Psoas muscle (tissue), 8 donors: ENCODE measurements at places on chromosomes 7 and 10. TPM values are rescaled to one million over a fixed set of nuclear protein-coding genes. Genes with fewer than 3 reads are reported as not detected.

DNA sequence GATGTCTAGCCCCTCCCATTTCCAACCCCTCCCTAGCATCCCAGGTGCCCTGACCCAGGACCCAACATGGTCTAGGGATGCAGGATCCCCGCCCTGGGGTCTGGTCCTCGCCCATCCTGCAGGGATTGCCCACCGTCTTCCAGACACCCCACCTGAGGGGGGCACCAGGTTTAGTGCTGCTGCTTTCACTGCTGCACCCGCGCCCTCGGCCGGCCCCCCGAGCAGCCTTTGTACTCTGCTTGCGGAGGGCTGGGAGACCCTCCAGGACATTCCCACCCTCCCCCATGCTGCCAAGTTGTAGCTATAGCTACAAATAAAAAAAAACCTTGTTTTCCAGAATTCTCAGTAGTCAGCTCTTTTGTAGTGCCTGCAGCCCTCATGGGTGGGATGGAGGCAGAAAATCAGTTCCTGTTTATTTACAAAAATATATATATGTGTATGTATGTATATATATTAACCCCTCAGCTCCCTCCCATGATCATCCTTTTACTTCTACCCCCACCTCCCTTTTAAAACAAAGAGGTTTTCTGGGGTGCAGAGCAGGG lies 9.7 kb downstream of the ZYX start:
- H3K4me1 ChIP-seq: peaks cover 23% of the 10 kb centered on the region
- no peak overlapping the region for H3K4me3 ChIP-seq
- no peak for DNase-seq
- H3K36me3 ChIP-seq: peaks cover 68% of the 10 kb centered on the region
- no peaks in the 10 kb centered on the region for H3K27me3 ChIP-seq
- H3K27ac ChIP-seq: peak overlapping the region; percentile 72

DNA sequence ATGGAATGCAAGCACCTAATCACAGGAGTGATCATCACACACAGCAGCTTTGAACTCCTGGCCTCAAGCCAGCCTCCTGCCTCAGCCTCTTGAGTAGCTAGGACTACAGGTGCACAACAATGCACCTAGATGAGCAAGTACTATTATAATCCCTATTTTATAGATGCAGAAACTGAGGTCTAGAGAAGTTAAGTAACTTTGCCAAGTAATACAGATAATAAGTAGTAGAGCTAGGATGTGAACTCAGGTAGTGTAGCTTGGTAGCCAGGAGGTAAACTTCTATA lies 33.7 kb downstream of the DNAJC12 start:
- H3K27ac ChIP-seq: no peak overlapping the region
- H3K36me3 ChIP-seq: no peaks in the 10 kb centered on the region
- no peaks in the 10 kb centered on the region for H3K27me3 ChIP-seq
- H3K4me1 ChIP-seq: no peaks in the 10 kb centered on the region
- no peak for DNase-seq
- H3K4me3 ChIP-seq: no peak overlapping the region

DNA sequence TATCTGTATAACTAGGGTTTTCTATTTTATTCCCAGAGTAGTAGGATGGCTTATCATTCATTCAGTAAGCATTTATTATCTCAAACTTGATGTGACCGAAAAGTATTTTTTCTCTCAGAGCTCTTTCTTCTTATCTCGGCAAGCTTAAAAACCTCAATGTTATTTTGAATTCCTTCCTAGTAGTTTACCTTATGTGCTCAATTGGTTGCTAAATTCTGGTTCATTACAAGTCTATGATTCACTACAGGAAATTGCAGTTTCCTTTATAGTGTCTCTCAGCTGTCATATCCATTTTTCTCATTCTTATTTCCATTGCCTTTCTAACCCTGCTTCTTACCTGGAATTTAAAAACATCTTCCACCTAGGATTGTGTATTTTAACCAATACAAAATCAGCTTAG lies 12.6 kb upstream of the ICA1 start:
- no peak overlapping the region for H3K27ac ChIP-seq
- H3K27me3 ChIP-seq: no peaks in the 10 kb centered on the region
- H3K36me3 ChIP-seq: no peaks in the 10 kb centered on the region
- DNase-seq: no peak

DNA sequence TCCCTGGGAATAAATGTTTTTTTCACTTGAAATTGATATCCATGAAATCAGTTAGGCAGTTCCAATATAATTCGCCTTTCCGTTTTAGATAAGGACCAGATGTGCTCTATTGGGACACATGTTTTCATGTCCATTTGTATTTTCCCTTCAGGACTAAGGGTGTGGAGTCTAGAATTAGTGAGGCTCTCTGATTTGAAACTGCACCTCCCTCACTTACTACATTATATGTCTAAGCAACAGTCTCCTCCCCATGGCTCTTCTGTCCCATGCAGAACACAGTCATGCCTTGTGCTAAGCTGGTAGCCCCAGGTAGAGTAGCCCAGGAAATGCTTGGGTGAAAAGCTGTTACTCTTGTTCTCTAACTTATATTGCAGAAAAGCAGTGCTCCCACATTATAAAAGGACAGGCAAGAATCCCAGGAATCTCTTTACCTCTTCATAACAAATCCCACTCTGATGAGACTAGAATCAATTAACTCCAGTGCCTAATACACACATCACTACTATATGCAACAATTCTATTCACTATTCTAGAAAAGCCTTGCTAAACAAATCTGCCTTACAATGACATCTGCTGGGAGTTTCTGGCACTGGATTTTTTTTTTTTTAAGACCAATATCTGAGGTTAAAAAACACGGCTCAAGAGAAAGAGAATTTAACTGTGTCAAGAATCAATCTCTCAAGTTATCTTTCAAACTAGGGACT lies 293.9 kb downstream of the SNX13 start:
- H3K4me3 ChIP-seq: no peak overlapping the region
- peaks cover 3% of the 10 kb centered on the region for H3K27me3 ChIP-seq
- no peaks in the 10 kb centered on the region for H3K4me1 ChIP-seq
- no peak overlapping the region for H3K27ac ChIP-seq

- H3K4me3 ChIP-seq: no peak overlapping the region
- no peak for DNase-seq
- H3K27me3 ChIP-seq: no peaks in the 10 kb centered on the region
- no peaks in the 10 kb centered on the region for H3K36me3 ChIP-seq
- no peaks in the 10 kb centered on the region for H3K4me1 ChIP-seq
Observed at GRCh38 chr10:21031232-21031795, 134.2 kb upstream of the NEBL start.

DNA sequence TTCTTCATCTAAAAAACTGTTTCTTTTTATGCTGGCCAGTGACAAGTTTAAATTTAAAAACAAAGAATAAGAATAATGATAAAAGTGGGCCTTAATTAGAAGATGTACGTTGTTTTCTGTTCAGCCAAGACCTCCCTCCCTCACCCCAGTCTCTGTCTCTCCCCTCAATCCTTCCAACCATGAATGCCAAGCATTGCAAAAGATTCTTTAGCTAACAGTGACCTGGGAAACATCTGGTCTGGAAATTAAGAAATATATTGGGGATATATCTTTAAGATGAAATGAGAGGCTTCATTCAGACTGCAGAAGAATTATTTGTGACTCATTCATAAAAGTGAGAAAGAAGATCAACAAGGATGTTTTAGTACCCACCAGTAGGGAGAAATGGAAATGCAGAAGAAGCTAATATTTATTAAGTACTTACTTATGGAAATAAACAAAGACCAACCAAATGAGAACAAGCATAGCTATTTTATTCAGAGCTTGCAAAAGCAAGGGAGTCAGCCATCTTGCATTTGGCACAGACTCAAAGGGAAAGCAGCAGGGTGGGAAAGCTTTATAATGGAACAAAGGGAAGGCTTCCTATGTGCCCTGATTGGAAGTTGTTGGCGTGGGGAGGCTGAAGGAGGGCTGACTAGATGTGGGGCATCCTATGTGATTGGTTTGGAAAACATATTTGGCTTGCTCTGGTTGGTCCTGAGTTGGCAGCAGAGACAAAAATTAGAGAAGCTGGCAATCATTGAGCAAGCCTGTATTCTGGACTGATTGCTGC lies 595.4 kb upstream of the GHITM start:
- H3K4me3 ChIP-seq: no peak overlapping the region
- DNase-seq: no peak
- H3K36me3 ChIP-seq: no peaks in the 10 kb centered on the region
- H3K27me3 ChIP-seq: no peaks in the 10 kb centered on the region

GRCh38 chr7:132394283-132395198 lies 181.7 kb downstream of the PLXNA4 start:
- no peak for DNase-seq
- H3K36me3 ChIP-seq: no peaks in the 10 kb centered on the region
- H3K4me3 ChIP-seq: no peak overlapping the region
- no peaks in the 10 kb centered on the region for H3K4me1 ChIP-seq

DNA sequence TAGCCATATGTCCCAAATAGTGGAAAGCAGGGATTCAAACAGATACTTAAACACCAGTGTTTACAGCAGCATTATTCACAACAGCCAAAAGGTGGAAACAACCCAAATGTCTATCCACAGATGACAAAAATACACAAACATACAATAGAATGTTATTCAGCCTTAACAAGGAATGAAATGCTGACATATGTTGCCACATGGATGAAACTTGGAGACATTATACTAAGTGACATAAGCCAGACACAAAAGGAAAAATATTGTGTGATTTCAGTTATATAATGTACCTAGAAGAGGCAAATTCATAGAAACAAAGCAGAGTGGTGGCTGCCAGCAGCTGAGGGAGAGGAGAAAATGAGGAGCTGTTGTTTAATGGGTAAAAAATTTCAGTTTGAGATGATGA lies 533.9 kb upstream of the FZD8 start:
- H3K36me3 ChIP-seq: no peaks in the 10 kb centered on the region
- no peak for DNase-seq
- no peaks in the 10 kb centered on the region for H3K4me1 ChIP-seq
- H3K4me3 ChIP-seq: no peak overlapping the region

DNA sequence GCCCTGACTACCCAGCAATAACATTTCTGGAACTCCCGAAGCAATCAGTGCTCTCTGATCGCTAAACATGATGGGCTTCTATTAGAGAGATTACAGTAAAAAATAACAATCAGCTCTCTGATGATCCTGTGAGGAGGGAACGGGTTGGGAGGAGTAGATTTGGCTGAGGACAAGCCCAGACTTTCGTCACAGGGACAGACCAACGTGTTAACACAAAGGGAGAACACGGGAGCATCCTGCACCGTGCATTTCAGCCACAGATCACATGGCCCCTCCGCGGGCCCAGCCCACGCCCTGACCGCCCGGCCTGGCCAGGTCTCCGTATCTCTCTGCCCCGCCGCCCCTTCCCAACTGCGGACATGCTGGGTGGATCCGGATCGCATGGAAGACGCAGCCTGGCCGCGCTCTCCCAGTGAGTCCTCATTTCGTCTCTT lies 95.0 kb upstream of the AGBL3 start:
- H3K36me3 ChIP-seq: no peaks in the 10 kb centered on the region
- DNase-seq: peak; percentile 88

- no peaks in the 10 kb centered on the region for H3K27me3 ChIP-seq
- H3K4me1 ChIP-seq: no peaks in the 10 kb centered on the region
- no peaks in the 10 kb centered on the region for H3K36me3 ChIP-seq
- no peak for DNase-seq
- no peak overlapping the region for H3K4me3 ChIP-seq
Observed at GRCh38 chr7:94088560-94088959, 84.4 kb upstream of the BET1 start.

DNA sequence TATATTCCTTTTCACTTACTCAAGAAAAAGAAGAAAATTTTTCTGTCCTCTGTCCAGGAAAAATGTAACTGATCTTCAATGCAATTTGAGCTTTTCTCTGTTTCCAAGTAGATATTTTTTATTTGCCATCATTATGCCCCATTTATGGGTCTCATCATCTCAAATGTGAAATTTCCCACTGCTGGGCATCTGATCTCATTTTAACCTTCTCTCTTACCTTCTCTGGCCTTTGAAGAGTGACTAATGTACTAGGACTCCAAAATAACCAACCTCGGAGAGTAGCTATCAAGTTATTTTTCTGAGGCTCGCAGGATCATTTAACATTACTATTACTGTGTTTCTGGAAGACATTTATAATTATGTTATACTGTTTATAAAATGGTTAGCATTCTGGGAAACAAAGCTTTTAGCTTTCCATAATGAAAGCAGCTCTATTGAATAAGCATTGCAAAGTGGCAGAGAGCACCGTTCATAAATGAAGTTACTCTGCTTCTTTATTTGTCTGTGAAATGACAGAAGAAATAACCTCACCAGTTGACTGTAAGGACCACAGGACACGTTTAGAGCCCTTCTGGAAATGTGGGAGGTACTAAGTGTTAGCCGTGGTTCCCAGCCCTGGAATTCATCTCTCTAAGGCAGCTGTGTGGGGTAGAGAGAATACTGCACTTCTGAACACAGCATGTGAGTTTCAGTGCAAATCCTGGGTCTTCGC lies 33.3 kb upstream of the NMT2 start:
- H3K27me3 ChIP-seq: no peaks in the 10 kb centered on the region
- DNase-seq: no peak
- H3K4me3 ChIP-seq: no peak overlapping the region
- no peaks in the 10 kb centered on the region for H3K4me1 ChIP-seq
- H3K27ac ChIP-seq: no peak overlapping the region

DNA sequence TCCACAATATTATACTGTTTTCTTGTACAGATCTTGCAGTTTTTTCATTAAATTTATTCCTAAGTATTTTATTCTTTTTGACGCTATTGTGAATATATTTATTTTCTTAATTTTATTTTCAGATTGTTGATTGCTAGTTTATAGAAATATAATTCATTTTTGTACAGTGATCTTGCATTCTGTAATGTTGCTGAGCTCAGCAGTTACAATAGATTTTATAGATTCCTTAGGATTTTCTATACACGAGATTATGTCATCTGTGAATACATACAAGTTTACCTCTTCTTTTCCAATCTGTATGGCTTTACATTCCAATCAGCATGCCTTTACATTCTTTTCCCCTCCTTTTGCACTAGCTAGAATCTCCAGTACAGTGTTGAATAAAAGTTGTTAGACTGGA lies 130.0 kb downstream of the C1GALT1 start:
- H3K4me3 ChIP-seq: no peak overlapping the region
- H3K27ac ChIP-seq: no peak overlapping the region
- no peaks in the 10 kb centered on the region for H3K27me3 ChIP-seq
- no peaks in the 10 kb centered on the region for H3K36me3 ChIP-seq

GRCh38 chr7:33044401-33044718 lies 18.2 kb downstream of the NT5C3A start:
- peaks cover 37% of the 10 kb centered on the region for H3K4me1 ChIP-seq
- H3K27me3 ChIP-seq: no peaks in the 10 kb centered on the region
- no peak overlapping the region for H3K4me3 ChIP-seq
- no peaks in the 10 kb centered on the region for H3K36me3 ChIP-seq
- H3K27ac ChIP-seq: peak overlapping the region; percentile 83

SLC12A9 gene
- total RNA-seq: 3.8 TPM

MALRD1 gene
- not detected for total RNA-seq

CHPF2 gene
- 12.6 TPM for total RNA-seq

PRF1 gene
- 1.7 TPM for total RNA-seq

SPDYE2 gene
- total RNA-seq: not detected

SFR1 gene
- 3.8 TPM for total RNA-seq

NRG3 gene
- not detected for total RNA-seq
